GM12891 (cell line): ENCODE measurements at places on chromosomes 4 and X.

DNA sequence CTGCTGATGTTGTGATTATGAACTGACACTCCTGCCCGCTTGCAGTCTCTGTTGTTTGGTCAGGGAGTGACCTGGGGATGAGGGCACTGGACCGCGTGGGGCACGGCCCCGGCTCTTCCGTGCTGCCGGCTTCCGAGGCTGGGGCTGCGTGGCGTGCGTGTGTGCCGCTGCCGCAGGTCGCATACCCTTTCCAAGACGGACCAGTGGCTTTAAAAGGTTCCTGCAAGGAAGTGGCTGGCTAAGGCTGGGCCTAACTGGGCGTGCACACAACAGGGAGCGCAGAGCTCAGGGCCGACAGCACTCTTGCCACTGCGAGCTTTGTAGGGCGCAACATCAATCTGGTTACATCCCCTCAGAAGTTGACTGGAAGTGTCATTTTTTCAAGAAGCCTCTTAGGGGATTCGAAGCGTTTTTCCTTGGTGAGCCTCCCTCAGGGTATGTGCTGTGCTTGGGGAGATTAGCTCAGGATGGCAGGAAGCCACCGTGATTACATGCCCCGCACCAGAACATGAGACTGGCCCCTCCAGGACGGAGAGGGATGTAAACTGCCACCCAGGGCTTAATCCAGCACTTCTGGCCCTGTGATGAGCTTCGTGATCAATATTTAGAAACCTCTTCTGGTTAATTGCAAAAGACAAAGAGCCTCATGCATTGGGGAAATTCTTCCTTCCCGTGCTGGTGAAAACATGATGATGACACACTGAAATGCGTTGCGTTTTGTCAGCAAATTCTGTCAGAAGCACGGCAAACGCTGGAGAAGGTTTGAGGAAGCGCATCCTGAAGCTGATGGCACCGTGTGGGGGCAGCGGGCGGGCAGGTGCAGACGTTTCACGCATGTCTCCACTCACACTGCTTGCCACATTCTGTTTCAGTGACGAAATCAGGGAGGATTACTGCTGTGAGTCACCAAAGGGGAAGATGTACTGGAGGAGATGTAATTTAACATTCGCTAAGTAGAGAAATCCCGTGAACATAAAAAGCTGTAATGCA lies 11.1 kb downstream of the MAEA start:
- no peak for DNase-seq

DNA sequence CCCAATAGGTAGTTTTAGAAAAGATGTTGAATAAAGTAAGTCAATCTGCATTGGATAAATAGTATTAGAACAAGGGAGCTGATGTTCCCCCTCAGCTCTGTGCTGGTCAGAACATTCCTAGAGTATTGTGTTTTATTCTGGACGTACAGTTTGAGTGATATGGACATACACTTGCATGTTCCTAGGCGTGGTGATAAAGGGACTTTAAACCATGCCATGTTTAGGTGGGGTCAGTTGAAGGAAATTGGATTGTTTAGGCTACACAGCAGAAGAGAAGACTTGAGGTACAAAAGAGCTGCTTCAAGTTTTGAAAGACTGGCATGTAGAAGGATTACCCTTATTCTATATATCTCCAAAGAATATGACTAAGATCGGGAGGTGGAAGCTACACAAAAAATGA lies 21.6 kb downstream of the GK start:
- DNase-seq = no peak

- no peak for DNase-seq
These were observed 8.1 kb downstream of the COQ2 start for GRCh38 chr4:83276299-83277040.

- DNase-seq = no peak
These were observed 440.3 kb upstream of the AADAT start for GRCh38 chr4:170529748-170530722.

- no peak for DNase-seq
These were observed at the start of gene ITM2A for GRCh38 chrX:79366873-79367749. TSS of gene ITM2A (minus strand) at chrX:79367334. CDS start at chrX:79367215, 119 bp downstream.

- DNase-seq = no peak
These were observed 138.4 kb upstream of the HHIP start for GRCh38 chr4:144507311-144508101.

- no peak for DNase-seq
These were observed 31.0 kb downstream of the KDM6A start for GRCh38 chrX:44903830-44904530.

GRCh38 chr4:87005369-87005689 lies 70.5 kb downstream of the AFF1 start:
- DNase-seq = no peak

GRCh38 chrX:41314881-41315280 lies 19.1 kb upstream of the DDX3X start:
- no peak for DNase-seq

- no peak for DNase-seq
These were observed 118.2 kb downstream of the VCX2 start for GRCh38 chrX:8052909-8053308.

- no peak for DNase-seq
These were observed 301.7 kb upstream of the MAGEB2 start for GRCh38 chrX:29913647-29914046.

GRCh38 chrX:32592786-32593185 lies 618.6 kb downstream of the DMD start:
- DNase-seq = no peak

DNA sequence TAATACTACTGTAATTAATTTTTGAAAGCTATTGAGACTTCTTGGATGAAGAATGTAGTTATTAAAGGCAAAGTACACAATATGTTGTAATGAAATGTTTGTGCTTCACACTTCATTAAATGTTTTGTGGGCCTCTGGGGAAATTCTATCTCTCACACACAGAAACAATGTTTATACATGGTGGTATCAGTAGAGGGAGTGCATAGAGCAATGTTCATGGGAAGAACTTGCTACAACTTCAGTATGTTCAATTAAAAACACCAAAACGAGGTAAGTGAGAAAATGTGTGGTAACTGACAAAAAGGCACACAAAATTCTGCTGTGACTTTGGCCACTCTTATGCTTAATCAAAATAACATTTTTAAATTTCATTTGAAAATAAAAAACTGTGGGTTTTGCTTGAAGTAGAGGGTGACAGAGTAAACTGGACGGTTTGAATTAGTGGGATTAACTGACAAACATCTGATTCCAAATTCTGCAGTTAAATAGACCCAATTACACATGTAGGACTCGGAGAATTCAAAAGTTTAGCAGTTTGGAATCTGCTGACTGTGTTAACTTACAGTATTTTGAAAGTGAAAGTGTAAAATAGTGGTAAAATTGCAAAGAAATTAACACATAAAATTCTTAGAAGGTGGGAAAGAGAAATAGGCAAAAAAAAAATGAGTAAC lies 111.4 kb upstream of the TTC29 start:
- DNase-seq = no peak

DNA sequence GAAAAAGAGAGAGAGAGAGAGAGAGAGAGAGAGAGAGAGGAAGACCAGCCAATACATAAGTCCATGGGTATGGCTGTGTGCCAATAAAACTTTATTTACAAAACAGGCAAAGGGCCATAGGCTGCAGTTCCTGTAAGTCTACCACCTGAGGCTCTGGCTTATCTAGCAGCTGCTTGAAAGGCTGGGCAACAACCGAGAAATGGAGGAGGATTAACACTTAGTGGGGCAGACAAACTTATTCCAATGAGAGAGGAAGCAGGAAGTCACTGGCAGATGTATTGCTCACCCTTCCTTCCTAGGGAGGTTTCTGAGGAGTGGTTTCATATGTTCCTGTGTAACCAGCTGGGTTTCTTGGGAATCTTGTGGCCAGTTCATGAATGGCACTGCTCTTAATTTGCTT lies 4.7 kb upstream of the GPR143 start:
- DNase-seq = no peak

DNA sequence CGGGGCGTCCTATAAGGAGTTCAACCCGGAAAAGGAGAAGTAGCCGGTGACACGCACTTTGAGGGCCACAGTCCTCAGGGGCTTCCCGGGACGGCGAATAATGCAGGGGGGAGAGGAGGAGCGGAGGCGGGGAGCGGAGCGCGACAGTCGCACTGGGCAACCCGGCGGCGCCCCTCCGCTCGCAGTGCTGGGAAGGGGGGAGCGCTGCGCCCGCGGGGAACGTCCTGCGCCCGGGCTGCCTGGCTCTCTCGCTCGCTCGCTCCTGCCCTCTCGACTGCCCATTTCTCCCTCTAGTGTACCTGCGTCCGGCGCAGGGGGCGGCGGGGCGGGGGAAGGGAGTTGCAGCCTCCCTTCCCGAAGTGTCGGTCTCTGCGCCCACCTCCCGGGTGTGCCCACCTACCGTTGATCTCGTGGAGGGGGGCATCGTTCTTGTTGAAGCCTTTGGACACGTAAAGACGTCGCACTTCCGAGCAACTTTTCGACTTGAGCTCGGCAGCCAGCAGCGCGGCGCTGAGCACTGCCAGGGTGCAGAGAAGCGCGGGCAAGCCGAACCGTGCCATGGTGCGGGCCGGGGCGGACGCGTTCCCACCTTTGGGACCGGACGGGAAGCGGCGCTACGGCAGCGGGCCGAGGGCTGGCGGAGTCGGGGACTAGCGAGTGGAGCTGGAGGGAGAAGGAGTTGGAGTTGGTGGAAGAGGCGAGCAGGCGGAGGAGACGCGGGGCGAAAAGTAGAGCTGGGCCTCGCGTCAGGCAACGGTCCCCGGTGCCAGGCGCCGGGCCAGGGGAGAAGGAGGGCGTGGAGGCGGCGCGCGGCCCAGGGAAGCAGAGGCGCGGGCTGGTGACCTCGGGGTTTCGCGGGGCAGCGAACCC lies 648 bp downstream of the GPC4 start:
- DNase-seq = no peak

DNA sequence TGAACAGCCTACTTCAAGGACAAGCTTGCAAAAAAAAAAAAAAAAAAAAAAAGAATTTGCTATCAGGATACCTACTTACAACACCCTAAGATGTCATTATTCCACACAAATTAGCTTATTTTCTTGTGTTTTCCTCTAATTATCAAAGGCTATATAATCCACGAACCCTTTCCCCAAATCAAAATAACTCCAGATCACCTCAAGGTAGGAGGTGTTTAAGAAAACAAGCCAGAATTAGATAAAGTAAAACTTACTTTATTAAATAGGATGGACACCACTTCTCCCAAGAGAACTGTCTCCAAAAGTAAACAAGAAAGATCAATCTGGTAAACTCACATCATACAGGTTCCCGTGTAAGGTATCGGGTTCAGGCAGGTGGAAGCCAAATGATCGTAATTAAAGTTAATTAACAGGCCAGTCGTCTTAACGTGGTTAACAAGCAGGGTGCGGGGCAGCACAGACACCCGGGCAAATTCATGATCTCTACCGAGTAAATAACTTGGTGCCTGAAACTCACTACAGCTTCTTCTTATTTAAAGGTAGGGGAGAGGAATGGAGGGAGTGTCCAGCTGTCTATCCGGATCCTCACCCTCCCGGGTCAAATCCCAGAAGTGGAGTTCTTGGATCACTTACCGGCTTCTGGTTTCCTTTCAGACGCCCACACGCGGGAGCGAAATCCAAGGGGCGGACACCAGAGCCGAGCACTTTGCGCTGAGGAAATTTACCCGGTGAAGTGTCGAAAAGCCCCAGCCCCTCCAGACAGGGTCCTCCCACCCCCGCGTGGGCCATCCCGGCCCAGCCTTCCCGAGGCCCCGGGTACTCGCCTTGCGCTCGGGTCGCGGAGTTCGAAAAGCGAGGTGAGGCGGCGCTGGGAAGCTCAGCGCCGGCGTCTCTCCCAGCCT lies 708 bp downstream of the ARAP2 start:
- DNase-seq = no peak
